Thoracic aorta (tissue), 2 donors: ENCODE measurements at places on chromosomes 16 and 17. TPM values are rescaled to one million over a fixed set of nuclear protein-coding genes. Genes with fewer than 3 reads are reported as not detected.
A peak's percentile ranks its signal among the peaks of the same experiment; 100 is the strongest.

GRCh38 chr16:2404099-2404498 lies 25.1 kb upstream of the CCNF start:
- H3K4me1 ChIP-seq = no peaks in the 10 kb centered on the region
- no peak overlapping the region for H3K4me3 ChIP-seq
- no peak overlapping the region for H3K27ac ChIP-seq
- no peaks in the 10 kb centered on the region for H3K36me3 ChIP-seq

DNA sequence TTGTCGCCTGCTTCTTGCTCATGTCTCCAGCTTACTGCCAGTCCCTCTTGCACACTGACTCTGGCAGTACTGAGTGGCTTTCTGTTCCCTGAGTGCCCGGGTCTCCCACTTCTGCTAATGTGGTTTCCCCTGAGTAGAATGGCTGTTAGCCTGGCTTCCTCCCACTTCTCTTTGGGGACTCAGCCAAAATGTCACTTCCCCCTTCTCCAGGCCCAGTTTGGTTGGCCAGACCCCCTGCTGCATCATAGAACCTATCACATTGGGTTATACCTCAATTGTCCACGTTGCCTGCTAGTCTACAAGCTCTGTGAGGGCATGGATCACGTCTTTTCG lies 304.4 kb downstream of the HS3ST3B1 start:
- no peaks in the 10 kb centered on the region for H3K27me3 ChIP-seq
- no peak overlapping the region for H3K27ac ChIP-seq

DNA sequence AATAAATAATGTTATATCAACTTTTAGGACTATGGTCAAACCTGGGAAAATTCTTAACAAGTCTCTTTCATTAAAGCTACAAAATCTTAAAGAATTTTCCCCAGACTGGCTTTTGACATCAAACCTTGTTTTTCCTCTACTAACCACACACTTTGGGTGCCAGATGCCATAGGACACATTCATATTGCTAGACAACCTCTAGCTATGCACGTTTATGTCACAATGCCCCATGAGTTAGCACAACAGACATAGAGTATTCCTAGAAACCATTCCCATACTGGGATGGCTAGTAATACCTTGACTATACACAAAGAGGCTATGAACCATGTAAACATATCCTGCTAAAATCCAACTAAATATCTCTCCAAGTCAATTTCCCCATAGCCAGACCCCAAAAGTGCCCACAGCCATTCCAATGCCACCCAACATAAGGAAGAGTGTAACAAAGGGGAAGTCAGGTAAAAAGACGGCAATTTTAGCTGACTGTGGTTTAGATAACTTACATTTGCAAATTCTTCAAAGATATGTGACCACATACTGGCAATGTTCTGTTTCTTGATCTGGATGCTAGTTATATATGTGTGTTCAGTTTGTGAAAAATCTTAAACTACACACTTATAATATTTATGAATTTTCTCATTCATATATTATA lies 23.4 kb downstream of the SMURF2 start:
- H3K4me1 ChIP-seq = peaks cover 36% of the 10 kb centered on the region
- no peak overlapping the region for H3K27ac ChIP-seq
- no peak for DNase-seq
- no peaks in the 10 kb centered on the region for H3K27me3 ChIP-seq
- H3K4me3 ChIP-seq = no peak overlapping the region
- H3K36me3 ChIP-seq = no peaks in the 10 kb centered on the region

- H3K36me3 ChIP-seq = peaks cover 12% of the 10 kb centered on the region
- no peaks in the 10 kb centered on the region for H3K27me3 ChIP-seq
- H3K4me1 ChIP-seq = peaks cover 23% of the 10 kb centered on the region
- peak overlapping the region; percentile 97 for H3K4me3 ChIP-seq
- H3K27ac ChIP-seq = no peak overlapping the region
- DNase-seq = no peak
Measured at GRCh38 chr17:68246271-68247028, 1.4 kb upstream of the AMZ2 start.

The IL32 gene
- total RNA-seq = 55.4 TPM

The TEPSIN gene
- total RNA-seq = 52.4 TPM

The KRTAP4-6 gene
- not detected for total RNA-seq
